ENCODE measurements at places on chromosomes 16 and 17. TPM values are rescaled to one million over a fixed set of nuclear protein-coding genes. Genes with fewer than 3 reads are reported as not detected.

The IRF8 gene
- 13.2 TPM for total RNA-seq

GRCh38 chr16:6527646-6528045, 805.0 kb upstream of the RBFOX1 start:
- no peak overlapping the region for H3K4me3 ChIP-seq
- DNase-seq, result no peak
- no peaks in the 10 kb centered on the region for H3K4me1 ChIP-seq
- no peaks in the 10 kb centered on the region for H3K27me3 ChIP-seq

DNA sequence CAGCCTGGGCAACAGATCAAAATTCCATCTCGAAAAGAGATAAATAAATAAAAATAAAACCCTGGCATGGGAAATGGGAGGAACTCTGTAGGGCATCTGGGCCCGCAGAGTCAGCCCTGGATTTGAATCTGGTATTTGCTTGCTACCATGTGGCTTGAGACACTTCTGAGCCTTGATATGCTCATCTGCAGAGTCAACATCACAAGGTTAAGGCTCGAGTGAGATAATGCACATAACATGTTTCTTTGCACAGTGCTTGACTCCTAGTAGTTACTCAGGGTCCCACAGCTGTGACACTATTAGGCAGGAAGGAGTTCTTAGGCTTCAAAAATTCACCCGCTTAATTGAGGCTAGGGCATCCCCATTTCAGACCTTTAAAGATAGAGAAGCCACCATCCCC, 21.3 kb downstream of the CDK5RAP3 start:
- no peaks in the 10 kb centered on the region for H3K36me3 ChIP-seq
- H3K4me3 ChIP-seq, result no peak overlapping the region
- no peak overlapping the region for H3K27ac ChIP-seq
- no peaks in the 10 kb centered on the region for H3K4me1 ChIP-seq
- DNase-seq, result no peak

GRCh38 chr17:47982645-47983390, 11.9 kb downstream of the CDK5RAP3 start:
- H3K4me3 ChIP-seq, result no peak overlapping the region
- H3K27ac ChIP-seq, result no peak overlapping the region
- H3K27me3 ChIP-seq, result no peaks in the 10 kb centered on the region
- H3K36me3 ChIP-seq, result peaks cover 47% of the 10 kb centered on the region
- no peak for DNase-seq

- H3K27ac ChIP-seq, result no peak overlapping the region
- H3K4me1 ChIP-seq, result peaks cover 20% of the 10 kb centered on the region
- no peak overlapping the region for H3K4me3 ChIP-seq
- H3K27me3 ChIP-seq, result no peaks in the 10 kb centered on the region
- no peak for DNase-seq
Observed at GRCh38 chr16:82008957-82009592, 2.2 kb downstream of the SDR42E1 start.

DNA sequence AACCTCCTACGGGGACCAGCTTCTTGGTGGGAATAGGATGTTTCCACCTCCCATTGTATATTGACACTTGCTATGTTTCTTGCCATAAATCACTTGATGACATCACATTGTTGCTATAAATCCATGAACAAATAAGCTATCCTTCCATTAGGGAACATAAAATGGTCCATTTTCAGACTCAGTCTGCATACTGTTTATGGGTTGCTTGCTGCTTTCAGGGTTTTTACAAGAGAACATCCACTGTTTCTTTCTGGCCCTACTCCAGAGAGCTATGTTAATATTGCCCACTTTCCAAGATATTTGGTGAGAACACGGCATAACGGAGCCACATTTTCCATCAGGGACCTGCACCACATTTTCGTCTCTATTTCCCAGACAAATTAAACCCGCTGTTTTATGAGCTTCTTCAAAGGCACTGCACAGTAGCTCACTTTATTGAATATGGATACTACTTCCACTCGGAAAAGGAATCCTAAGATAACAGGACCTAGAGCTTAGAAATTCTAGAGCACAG, 800.2 kb downstream of the KCNJ2 start:
- H3K27ac ChIP-seq, result no peak overlapping the region
- H3K27me3 ChIP-seq, result no peaks in the 10 kb centered on the region
- no peak for DNase-seq
- no peaks in the 10 kb centered on the region for H3K36me3 ChIP-seq

DNA sequence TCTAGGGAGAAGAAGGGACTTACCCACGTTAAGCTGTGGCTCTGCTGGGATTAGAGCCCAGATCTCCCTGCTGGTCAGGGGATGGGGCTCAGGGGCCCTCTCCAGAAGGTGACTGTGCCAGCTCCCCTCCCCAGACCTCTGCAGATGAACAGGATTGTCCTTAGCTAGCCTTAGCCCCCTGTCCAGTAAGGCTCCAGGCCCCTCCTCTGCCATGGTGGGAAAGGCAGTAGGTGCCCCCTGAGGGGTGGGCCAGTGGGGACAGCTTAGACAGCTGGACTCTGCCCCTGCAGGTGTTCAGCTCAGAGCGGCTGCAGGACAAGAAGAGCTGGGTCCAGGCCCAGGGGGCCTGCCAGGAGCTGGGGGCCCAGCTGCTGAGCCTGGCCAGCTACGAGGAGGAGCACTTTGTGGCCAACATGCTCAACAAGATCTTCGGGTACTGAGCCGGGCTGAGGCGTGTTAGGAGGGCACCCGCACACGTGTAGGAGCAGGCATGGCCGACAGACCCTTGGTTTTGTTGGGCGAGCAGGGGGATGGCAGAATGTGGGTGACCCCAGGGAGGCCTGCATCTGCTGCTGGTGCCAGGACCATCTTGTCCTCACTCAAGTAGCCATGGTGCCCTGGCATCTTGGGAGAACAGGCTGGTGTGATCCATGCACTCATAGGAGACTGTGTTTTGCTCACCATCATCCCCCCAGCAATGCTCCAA, 50.9 kb downstream of the MRC2 start:
- no peak overlapping the region for H3K27ac ChIP-seq
- no peaks in the 10 kb centered on the region for H3K27me3 ChIP-seq
- H3K36me3 ChIP-seq, result no peaks in the 10 kb centered on the region

GRCh38 chr17:45189009-45189408, 27.3 kb downstream of the HEXIM2 start:
- H3K27me3 ChIP-seq, result no peaks in the 10 kb centered on the region
- H3K27ac ChIP-seq, result no peak overlapping the region
- no peak overlapping the region for H3K4me3 ChIP-seq
- H3K36me3 ChIP-seq, result no peaks in the 10 kb centered on the region

DNA sequence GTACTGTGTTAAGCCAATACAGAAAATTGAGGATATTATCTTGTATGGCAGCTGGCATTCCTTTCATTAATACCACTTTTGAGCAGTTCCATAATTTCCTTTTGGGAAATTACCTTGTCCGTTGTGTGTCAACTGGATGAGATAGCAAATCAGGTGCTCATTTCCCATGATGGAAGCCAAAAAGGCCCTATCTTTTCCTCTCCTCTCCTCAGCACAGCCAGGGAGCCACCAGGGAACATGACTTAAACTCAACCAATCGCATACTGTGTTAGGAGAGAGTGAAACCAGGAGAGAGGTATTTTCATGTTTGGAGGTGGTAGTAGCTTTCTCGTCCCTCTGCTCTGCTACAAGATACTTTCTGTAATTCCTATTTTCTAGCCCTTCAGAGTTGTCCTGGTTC, 96.1 kb upstream of the TOX3 start:
- DNase-seq, result no peak
- no peaks in the 10 kb centered on the region for H3K36me3 ChIP-seq
- H3K27me3 ChIP-seq, result no peaks in the 10 kb centered on the region

GRCh38 chr16:71338193-71338592, 20.3 kb upstream of the CALB2 start:
- no peak for DNase-seq
- no peak overlapping the region for H3K4me3 ChIP-seq
- H3K27ac ChIP-seq, result no peak overlapping the region
- peaks cover 17% of the 10 kb centered on the region for H3K27me3 ChIP-seq

DNA sequence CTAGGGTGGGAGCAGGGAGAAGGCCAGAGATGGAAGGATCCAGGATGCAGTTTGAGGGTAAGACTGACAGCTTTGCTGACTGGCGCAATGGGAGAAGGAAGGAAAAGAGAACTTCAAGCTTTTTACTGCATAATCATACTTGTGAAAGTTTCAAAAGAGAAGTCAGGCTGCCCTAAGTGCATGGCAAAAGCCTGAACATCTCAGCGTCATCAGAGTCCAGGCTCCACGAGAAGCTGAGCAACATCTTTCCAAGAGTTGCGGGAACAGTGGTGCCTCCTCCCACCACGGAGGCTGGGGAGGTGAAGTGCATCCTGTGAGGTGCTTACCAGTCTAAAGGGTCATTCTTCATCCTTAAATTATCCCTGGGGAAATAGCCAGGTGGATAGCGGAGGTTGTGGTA, 26.9 kb upstream of the SLC38A8 start:
- H3K36me3 ChIP-seq, result peaks cover 83% of the 10 kb centered on the region
- no peak overlapping the region for H3K27ac ChIP-seq
- no peak overlapping the region for H3K4me3 ChIP-seq
- H3K27me3 ChIP-seq, result no peaks in the 10 kb centered on the region
